ENCODE measurements at places on chromosomes 3 and 15.

DNA sequence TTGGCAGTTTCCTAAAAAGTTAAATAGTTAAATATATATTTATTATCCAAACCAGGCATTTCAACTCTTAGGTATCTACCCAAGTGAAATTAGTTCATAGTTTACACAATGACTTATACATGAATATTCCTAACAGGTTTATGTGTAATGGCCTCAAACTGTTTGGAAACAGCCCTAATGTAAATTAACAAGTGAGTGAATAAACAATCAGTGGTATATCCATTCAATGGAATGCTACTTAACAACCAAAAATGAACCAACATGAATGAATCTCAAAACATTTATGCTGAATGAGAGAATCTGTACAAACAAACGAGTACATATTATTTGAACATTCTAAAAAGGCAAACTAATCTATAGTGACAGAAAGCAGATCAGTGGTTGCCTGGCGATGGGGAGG is 33.5 kb downstream of the PRTG start:
- no peak for DNase-seq

- DNase-seq = no peak
Measured at GRCh38 chr15:43238671-43239131, 17.9 kb upstream of the EPB42 start.

- DNase-seq = no peak
Measured at GRCh38 chr3:176055836-176056235, 1141.4 kb downstream of the TBL1XR1 start.

DNA sequence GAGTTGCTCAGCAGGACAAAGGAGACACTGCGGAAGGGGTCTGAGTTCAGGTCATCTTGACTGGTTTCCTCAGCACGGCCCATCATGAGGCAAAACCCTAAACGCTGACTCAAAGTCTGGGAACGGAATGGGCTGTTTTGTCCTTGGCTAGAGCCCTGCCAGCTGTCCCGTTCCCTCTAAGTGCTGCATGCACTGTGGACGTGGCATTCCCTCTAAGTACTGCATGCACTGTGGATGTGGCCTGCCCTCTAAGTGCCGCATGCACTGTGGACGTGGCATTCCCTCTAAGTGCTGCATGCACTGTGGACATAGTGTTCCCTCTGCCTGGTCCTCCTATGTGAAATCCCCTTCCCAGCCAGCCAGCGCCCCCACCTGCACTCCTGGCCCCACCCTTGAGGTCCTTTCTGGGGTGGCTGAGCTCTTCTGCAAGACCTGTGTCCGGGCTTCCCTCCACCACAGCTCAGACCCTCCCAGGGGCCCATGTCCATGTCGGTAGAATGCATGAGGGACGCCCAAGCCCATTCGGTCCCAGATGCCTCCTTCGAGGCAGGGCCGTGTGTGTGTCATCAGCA is 36.7 kb downstream of the TM2D3 start:
- no peak for DNase-seq

DNA sequence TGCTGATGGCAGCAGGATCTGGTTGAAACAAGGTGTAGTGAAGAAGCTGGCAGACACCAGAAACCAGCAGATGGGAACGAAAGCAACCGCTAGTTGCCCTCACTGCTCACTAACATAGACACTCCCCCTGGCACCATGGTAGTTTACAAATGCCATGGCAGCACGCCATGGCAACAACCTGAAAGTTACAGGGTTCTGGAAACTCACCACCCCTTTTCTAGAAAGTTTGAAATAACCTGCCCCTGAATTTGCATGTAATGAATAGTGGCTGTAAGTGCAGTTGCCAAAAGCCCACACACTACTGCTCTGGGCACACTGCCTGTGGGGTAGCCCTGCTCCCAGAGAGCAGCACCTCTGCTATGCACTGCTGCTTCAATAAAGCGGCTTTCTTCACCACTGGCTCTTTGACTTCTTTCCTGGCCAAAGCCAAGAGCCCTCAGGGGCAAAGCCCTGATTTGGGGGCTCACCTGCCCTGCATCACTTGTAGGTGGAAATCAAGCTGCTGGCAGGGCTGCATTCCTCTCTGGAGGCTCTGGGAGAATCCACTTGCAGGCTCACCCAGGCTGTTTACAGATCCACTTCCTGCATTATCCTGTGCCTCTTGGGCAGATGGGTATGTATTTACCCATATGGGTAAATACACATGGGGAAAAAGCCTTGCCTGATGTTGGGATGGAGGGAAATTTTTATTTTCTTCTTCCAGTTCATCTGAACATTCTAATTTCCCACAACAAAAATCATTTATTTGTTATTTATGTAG is 2.0 kb upstream of the GP9 start:
- DNase-seq = no peak

DNA sequence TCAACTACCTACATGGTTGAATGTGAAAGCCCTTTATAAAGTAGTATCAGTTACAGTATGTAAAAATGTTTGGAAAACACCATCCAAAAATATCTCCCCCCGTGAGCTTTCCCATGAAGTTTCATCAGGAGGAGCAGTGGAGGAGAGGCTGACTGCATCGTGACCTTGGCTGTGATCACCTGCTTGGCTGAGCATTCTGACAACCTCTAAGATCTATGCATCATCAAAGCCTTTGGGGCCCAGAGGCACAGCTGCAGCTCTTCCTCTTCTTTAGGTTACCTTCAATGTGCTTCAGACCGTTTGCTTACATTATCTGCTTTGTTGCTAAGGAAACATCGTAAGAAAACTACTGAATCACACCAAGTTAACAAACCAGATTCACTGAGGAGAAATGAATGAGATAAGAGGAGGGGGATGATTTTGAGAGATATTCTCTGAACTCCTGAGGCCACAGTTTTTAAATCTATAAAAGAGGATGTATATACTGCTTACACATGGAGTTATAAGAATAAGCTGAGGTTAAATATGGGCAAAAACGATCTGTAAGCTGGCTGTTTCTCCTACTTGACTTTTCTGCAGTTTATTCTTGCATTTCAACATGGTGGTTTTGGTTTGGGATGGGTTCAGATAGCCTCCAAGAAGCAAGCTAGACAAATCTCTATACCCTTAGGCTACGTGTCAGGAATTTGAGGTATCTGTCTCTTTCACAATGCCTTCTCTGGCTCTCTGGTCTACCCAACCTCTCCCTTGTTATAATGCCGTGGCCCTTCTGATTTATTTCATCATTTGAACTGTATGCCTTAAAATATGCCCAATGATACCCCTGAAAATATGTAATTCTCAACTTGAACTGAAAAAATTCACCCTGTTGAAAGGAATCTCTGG is 4.0 kb downstream of the GCSAM start:
- DNase-seq = no peak

DNA sequence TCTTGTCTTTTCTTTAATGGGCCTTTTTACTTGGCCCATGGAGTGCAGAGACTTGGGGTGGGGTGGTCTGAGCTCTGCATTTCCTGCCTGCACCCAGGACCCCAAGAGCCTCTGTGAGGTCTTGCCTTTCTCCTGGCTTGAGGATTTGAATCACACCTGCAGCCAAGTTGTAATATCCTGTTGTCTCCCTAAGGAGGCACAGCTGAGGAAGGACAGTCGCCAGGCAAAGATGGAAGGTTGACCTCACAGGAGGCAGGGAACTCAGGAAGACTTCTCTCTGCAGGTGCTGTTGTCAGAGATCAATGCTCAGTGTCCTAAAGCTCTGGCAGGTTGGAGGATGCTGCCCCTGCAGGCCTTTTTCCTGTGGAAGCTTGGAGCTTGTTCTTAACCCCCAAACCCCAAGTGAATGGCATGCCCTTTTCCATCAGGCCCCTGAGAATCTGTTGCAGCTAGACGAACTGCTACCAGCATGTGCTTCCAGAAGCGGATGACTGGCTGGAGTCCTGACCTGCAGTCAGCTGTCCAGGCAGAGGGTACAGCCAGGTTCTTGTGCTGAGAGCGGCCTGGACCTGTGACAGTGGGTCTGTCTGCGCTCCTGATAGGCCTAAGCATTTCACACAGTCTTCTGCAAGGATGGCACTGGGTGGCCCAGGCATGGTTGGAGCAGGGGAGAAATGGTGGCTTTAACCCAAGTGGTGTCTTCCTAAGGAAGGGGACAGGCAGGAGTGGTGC is 120.0 kb downstream of the EEFSEC start:
- DNase-seq = no peak

- DNase-seq = peak; percentile 36
Measured at GRCh38 chr3:127043041-127043641, 60.2 kb downstream of the PLXNA1 start.

DNA sequence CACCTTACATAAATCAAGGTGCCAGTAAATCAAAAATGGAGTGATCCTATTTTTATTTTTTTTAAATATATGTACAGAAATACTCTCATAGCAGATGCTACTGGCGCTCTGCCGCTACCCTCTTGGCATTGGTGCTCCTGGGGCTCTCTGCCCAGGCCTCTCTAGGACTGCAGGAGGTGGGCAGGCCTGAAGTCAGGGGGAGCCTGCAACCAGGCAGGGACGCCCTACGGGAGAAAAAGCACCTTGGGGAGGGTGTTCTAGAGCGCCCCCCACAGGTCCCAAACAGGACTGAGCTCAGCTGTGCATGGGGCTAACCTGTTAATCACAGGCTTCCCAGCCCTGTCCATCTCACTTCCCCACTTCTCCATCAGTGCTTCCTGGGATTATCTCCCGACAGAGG is 192.5 kb downstream of the SHQ1 start:
- DNase-seq = no peak

GRCh38 chr3:81876826-81877225 is 115.4 kb upstream of the GBE1 start:
- no peak for DNase-seq

DNA sequence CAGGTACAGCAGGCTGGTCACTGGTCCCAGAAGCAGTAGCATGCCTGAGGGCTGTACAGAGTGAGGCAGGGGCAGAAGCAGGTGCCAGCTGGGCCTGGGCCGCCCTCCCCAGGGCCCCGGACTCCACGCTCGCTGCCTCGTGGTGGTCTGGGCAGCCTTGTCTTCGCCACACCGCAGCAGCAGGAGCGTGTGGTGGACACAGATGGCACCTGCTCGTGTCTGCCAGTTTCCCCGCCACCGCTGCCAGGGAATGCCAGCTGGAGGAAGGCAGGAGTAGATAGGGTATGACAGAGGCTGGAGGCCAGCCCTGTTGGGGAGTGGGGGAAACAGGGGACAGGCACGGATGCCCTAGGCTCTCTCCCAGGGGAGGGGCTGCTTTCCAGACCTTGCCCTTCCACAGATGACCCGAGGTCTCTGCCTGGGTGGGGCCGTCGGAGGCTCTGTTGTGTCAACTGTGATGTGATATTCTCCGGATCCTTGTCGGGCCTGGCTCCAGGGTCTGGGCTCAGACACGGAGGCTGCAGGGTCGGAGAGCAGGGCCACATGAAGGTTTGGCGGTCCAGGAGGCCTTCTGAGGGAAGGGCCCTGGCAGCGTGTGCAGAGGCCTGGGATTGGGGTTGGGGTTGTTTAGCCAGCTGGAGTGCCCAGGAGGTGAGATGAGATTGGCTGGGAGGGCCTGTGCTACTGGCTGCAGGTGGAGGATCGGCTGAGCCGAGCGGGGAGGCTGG is 33.6 kb downstream of the GOLGA6L10 start:
- no peak for DNase-seq

DNA sequence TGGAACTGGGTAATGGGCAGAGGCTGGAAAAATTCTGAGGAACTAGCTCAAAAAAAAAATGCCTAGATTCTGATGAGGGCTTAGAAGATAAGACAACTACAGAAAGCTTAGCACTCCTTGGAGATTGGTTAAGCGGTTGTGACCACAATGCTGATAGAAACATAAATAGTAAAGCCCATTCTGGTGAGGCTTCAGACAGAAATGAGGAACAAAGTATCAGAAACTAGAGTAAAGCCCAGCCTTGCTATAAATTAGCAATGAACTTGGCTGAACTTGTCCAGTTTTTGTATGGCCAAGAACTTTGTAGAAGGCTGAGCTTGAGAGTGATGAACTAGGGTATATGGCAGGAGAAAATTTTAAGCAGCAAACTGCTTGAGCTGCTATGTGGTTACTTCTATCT is 25.4 kb downstream of the GOLGB1 start:
- no peak for DNase-seq

DNA sequence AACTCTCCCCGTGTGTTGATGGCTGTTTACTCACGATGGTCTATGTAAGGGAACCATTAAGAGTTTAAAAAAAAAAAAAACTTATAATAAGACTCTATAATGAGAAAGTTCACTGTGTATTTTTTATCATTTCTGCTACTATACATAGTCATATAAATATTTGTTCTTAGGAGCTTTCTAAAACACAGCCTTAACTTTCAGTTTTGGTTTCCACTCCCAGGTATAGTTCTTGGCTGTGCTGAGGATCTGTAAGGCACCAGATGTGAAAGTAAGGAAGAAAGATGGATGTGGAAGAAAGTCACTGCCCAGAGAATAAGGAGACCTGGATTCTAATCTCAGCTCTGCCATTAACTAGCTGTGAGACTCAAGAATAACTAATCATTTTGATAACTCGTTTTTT is 101.9 kb upstream of the THBS1 start:
- DNase-seq = no peak

DNA sequence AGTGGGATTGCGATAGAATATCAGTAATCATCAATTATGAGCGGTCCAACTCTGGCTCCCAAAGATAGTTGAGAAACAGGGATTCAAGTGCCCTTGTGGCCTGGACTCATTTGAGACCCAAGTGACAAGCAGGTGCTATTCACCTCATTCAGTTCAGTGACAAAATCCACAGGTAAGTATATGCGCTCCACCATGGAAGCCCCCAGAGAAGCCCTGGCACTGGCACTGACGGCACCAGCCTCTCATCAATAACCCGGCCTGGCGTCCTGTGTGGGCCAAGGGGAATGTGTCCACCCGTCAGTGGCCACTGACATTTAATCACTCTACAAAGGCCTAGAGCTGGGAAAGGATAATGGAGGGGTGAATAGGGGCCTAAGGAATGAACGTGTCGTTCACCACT is 117.2 kb downstream of the ADCY5 start:
- peak; percentile 44 for DNase-seq

DNA sequence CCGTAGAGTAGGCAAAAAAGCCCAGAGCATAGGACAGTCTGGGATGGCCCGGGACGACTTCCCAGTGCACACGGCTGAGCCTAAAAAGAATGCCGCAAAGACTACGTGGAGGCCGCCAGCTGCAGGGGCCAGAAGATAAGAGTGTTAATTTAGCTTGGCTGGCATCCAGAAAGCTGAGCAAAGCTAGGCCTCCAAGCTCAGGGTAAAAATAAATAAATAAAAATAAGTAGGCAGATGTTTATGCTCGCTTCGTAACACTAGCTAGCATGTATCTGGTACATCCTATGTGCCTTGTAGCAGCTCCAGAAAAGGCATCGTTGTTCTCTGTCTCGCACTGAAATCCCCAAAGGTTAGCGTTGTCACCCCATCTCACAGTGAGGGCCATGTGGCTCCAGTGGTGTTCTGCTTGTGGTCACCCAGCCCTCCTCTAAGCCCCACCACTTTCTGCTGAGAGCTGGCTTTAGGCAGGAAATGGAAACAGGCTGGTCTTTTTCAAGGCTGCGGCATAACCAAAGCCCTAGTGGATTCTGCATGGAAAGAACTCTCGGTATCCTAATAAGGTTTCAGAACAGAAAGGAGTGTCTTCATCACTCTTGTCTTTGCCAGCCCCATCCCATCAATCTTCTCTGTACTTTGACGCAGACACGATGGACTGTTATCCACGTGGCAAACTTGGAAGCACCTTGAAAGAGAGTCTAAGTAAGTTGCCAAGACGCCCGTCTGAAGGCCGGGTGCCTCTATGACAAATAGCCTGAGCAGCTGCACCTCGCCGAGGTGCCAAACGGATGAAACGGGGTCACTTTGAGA is 58.1 kb upstream of the MEF2A start:
- DNase-seq = peak; percentile 80

GRCh38 chr3:634511-634910 is 437.9 kb downstream of the CHL1 start:
- DNase-seq = no peak
